ENCODE measurements at places on chromosomes 2 and 18.
A peak's percentile ranks its signal among the peaks of the same experiment; 100 is the strongest.

DNA sequence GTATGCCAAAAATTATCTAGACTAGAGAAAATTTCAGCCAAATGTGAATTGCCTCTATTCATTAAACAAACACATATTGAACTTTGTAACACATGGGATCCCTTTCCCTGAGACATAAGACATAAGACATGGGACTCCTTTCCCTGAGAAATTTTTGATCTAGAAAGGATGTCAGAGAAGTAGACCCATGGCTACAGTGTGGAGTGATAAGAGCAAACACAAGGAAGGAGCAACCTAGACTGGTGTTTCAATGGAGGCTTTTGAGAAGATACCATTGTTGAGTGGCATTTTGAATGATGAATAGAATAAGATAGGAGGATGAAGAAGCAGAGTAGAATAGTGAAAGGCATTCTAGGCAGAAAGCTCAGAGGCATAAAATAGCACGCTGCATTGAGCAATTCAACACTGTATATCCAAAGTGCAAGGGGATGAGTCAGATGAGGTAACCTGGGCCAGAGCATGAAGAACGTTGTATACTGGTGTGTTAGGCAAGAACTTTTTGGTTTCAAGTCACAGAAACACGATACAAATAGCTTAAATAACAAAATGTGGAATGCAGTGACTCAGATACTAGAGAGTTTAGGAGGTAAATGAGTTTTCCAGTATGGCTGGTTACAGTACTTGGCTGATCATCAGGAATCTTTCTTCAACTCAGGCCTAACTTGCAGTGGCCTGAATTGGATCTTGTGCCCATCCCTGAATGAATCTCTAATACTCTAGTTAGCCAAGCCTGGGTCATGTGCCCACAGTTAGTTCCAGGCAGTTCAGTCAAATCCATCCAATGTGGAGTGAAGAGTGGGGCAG lies 129.8 kb upstream of the TANK start:
- no peak for DNase-seq

- peak; percentile 32 for DNase-seq
Observed at GRCh38 chr2:86238354-86238753, 39.1 kb downstream of the MRPL35 start.

GRCh38 chr2:155318710-155319109 lies 620.2 kb downstream of the KCNJ3 start:
- no peak for DNase-seq

DNA sequence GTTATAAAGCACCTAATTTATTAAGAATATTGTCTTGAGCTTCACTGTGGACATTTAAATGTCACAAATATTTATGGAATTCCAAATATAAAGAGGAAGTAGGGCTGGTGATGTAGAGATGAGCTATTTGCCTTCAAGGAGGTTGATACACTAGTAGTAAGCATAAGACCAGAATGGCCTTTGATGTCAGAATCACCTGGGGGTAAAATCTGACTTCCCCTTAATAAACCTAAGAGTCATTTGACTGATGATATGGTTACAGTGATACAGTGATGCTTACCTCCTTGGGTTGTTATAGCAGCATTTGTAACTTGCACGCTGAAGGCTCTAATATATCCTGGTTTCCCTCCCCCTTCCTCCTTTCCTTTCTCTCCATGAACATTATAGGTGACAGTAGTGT lies 143.7 kb downstream of the CERS6 start:
- no peak for DNase-seq

DNA sequence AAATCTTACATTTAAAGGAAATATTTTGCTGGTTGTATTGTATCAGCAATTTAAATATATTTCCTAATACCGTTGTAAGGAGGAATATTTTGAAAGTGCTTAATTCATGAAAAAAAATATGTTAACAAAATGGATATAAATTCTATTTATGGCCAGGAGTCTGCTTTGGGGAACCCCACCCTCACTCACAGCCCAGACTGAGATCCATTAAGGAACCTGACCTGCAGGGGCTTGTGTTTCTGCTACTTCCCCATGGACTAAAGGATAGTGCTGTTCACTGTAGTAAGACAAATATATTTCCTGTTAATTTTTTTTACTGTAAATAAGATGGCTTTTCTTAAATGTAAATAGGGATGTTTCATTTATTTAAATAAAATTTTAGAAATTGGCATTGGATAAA lies 221.9 kb upstream of the COL3A1 start:
- DNase-seq = no peak

DNA sequence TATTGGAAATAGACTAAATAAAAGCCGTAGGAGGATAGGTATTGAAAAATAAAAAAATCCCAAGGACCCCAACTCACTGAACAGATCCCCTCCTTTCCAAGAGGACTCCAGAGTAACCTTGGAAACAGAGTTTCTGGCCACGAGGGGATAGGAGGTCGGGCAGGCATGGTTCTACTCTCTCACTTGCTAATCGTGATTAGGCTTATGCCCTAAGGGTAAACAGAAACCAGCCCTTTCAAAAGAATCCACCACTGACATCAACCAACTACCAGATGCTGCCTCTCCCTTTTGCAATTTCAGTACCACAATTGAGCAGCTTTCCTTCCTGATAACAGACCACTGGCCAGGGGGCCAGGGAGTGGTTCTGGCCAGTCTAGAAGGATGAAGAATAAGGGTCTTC lies 477.8 kb downstream of the EIPR1 start:
- DNase-seq = no peak

GRCh38 chr18:43060020-43060419 lies 55.5 kb downstream of the RIT2 start:
- no peak for DNase-seq

DNA sequence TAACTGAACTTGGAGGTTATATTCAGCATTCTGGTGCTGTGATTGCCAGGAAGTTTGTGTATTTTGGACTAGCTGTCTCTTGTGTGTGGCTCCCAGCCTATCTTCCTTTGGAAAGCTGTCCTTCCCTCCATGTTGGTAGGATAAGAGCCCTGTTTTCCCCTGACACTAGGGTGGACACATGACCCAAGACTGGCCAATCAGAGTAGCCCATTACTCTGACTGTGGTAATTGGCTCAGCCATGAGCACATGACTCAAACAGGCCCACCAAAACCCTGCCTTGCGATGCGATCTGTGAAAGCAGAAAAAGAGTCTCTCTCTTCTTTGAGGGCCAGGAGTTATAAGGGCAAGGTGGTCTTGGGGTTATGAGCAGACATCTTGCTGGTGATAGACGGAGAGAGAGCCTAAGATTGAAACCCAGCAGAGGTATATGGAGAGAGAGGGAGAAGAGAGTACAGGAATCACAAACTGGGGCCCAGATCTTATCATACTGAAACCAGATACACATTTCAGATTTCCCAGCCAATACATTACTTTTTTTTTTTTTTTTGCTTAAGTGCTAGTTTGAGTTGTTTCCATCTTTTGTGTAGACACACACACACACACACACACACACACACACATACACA lies 45.3 kb upstream of the SERPINE2 start:
- DNase-seq = no peak

GRCh38 chr2:1310202-1310601 lies 103.1 kb upstream of the TPO start:
- DNase-seq = no peak

DNA sequence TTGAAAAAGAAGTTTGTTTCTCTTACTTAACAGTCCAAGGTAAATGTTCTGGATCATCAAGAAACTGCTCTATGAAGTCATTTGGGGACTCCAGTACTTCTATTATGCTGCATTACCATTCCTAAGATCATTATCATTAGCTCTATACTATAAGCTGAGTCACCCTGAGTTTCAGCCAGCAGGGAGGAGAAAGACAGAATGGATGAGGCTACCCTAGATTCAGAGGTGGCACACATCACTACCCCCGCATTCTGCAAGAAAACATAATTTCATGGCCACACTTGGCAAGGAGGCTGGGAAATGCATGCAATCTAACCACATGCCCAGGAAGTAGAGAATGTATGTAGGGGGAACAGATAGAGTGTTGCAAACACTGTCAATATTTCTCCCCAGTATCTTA lies 16.6 kb upstream of the LNPK start:
- DNase-seq = no peak

DNA sequence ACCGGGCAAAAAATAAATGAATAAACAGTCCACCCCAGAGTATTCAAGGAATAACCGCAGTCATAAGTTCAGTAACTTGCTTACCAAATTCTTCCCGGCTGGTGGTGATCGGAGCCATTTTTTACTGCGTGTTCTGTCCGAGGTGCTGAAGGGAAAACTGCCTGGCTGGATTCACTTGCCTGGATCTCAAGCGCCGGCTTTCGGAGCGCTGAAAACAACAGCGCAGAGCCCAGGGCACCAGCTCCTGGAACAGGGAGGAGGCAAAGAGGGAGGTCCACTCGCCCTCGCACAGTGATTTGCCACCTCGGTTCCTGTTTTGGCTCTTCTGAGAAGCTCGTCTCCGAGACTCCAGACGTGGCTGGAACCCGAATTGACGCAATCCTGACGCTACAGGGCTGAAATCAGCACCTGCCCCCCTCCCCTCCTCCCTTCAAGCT lies at the start of gene SYT4:
TSS of gene SYT4 (minus strand) at position 327 of the 437 bp plus-strand sequence. CDS start at position 118, 209 bp downstream.
- DNase-seq = no peak

DNA sequence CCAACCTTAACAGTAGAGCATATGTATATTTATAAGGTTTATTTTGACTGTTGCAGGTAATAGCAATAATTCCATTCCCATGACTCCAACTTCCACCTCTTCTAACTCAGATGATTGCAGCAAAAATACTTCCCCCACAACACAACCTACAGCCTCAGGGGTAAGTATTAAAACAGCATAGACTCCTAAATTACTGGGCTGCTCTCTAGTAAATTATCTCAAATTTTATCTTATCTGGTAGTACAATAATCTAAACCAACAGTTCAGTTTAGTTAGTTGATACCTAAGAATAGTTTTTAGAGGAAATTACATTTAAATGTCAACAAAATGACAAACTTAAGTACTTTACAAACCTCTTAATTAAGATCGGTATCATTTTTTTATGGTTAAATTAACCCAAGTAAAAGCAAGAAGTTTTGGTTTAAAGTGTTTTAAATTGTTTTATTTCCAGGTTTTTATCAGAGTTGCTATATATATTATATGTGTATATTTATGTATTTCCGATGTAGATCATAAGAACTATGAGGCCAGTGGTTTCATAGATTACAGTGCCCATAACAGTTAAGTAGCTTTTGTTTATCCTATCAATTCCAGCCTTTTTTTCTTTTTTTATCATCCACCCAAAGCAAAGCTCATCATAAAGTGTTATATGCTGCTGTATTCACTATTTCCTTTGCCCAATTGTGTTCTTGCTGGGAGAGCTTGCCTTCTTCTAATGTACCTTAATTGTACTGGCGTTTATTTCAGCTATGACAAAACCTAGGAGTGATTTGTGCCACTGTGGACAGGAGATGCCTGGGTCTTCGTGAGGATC lies 13.7 kb downstream of the GATA6 start:
- no peak for DNase-seq

- no peak for DNase-seq
Observed at GRCh38 chr2:101371636-101372035, 15.7 kb downstream of the CREG2 start.
